ENCODE measurements at places on chromosomes 12 and 14.

DNA sequence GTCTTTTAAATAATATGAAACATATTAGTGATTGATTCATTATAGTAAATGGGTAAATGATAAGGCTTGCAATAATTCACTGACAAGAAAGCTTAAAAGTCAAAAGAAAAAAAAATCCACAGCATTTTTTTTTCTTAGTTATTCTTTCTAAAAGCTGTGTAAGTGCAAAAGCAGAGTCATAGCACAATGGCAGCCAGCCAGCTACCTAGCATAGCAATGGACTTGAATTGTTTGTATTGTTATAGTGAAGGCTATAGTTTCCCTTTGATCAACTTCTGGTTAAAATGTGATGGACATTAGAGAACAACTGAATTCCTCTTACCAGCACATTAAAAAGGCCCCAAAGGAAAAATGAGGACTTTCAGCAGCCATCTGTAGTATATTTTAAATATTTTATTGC lies 232.1 kb downstream of the NAV3 start:
- DNase-seq: no peak

DNA sequence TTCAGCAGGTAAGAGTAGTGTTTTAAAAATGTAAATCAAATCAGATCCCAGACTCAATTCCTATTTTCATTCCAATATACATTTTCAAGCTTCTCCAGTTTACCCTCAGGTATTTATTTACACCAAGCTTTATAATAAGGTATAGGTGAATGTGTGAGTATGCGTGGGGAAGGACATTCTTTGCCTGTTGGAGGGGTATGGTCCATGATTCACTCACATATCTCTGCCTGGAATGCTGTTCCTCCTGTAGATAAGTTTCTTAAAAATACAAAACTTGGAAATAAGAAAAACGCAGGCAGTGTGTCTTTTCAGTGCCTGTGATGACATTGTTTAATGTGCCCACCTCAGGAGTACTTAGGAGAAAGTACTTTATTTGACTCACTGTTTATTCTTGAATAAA lies 118.6 kb downstream of the CCDC91 start:
- DNase-seq: no peak

DNA sequence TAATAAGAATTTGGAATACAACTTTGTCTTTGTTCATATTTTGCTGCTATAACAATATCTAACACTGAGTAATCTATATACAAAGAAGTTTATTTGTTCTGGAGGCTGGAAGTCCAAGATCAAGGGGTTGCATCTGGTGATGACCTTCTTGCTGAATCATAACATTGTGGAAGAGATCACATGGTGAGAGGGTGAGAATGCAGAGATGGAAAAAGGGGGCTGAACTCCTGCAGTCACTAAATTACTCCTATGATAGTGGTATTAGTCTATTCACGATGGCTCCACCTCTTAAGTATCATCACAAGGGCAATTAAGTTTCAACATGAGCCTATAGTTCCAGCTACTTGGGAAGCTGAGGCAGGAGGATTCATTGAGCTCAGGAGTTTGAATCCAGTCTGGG lies 4.5 kb upstream of the AKAP6 start:
- DNase-seq: no peak

- no peak for DNase-seq
These were observed 12.8 kb downstream of the GSKIP start for GRCh38 chr14:96376093-96376492.

DNA sequence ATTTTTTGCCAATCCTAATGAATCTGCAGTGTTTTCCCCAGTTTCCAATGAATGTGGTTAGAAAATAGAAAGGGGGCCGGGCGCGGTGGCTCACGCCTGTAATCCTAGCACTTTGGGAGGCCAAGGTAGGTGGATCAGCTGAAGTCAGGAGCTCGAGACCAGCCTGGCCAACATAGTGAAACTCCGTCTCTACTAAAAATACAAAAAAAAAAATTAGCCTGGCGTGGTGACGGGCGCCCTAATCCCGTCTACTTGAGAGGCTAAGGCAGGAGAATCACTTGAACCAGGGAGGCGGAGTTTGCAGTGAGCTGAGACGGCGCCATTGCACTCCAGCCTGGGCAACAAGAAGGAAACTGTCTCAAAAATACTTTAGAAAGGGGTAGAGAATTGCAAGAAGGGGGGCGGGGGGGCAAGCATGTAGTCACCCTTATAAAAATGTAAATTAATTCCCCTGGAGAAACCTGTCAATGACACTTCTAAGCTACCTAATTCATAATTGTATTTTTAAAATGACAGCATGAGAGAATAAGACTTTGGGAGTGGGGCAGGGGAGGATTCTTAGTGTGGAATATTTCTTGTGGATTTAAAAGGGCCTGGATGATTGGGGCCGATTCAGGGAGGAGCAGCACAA lies 1.7 kb downstream of the KLHDC2 start:
- no peak for DNase-seq

GRCh38 chr12:18165422-18165871 lies 75.5 kb upstream of the RERGL start:
- no peak for DNase-seq

DNA sequence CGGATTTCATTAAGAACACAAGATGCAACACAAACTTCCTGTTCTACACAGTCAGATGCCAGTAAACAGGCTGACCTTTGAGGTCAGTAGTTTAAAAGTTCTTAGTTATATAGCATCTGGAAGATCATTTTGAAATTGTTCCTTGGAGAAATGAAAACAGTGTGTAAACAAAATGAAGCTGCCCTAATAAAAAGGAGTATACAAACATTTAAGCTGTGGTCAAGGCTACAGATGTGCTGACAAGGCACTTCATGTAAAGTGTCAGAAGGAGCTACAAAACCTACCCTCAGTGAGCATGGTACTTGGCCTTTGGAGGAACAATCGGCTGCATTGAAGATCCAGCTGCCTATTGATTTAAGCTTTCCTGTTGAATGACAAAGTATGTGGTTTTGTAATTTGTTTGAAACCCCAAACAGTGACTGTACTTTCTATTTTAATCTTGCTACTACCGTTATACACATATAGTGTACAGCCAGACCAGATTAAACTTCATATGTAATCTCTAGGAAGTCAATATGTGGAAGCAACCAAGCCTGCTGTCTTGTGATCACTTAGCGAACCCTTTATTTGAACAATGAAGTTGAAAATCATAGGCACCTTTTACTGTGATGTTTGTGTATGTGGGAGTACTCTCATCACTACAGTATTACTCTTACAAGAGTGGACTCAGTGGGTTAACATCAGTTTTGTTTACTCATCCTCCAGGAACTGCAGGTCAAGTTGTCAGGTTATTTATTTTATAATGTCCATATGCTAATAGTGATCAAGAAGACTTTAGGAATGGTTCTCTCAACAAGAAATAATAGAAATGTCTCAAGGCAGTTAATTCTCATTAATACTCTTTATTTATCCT lies 13.5 kb downstream of the PTGER2 start:
- DNase-seq: no peak

DNA sequence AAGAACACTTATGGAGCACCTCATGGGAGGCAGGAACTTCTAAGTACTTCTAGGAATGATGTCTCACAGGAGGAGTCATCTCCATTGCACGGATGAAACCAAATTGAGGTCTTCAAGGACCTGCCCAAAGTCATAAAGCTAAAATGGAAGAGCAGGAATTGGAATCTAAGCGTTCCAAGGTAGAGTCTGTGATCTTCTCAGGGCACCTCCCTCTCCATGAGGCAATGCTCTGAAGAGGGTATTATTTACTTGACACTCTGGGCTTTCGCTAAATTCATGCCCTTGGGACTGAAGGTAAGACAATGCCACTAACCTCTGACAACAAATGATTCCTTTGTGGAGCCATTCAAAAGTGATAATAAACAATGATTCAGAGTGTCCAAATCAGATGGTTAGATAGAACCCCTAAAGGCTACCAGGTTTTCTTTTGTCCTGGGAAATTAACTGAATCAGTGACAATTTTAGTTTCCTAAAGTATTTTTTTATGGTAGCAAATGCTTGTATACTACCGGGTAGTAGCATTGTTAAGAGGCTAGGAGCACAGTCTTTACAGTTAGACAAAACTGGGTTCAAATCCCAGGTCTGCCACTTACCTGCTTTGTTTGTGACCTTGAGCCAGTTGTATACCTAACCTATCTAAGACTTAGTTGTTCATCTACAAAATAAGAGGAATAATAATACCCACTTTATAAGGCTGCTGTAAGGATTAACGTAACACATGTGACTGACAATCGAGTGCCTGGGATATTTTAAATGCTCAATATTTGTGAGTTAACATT lies 12.3 kb downstream of the HMGA2 start:
- DNase-seq: no peak

DNA sequence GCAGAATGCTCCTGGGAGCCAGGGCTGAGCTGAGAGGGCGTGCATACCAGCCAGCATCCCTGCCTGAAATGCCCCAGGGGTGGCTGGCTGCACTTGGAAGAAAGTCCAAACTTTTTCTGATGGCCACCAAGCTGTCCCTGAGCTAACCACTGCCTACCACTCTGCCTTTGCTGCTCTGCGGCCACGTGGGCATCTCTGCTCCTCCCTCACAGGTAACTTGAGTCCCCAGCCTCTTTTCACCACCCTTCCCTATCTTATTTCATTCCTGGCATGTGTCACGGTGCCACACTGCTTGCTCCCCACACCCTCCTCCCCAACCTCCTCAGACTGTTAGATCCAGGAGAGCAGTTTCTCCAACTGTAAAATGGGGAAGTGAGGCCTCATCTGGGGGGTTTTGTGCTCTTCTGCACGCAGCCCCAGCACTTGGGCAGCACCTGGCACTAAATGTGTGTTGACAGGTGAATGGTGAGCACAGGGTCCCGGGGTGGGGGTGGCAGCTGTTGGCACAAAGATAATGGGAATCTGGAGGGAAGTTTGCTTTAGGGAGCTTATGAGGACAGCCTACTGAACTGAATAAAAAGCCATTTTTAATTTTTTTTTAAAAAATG lies 113.0 kb downstream of the GLT1D1 start:
- no peak for DNase-seq

GRCh38 chr12:66352197-66352596 lies 49.9 kb downstream of the HELB start:
- no peak for DNase-seq

- DNase-seq: no peak
These were observed 549.1 kb downstream of the RERGL start for GRCh38 chr12:17540921-17541320.

DNA sequence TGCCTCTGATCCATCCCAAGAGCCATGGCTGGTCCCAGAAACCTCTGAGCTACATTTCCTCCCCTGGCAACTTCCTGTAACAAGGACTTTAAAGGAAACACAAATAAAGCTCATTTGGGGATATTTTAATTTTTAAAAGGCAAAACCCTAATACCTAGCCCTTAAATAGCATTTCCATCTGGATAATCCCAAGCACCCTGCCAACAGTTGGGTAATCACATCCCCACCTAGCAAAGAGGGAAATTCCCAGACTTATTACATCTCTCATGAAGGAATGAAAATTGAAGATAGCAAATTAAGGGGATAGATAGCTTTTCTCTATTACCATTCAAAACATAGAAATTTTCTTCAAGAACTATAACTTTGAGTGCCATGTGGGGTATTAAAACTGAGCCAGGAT lies 213.7 kb upstream of the BMP4 start:
- DNase-seq: no peak

- DNase-seq: no peak
These were observed 131.4 kb upstream of the CCDC175 start for GRCh38 chr14:59707778-59708561.

DNA sequence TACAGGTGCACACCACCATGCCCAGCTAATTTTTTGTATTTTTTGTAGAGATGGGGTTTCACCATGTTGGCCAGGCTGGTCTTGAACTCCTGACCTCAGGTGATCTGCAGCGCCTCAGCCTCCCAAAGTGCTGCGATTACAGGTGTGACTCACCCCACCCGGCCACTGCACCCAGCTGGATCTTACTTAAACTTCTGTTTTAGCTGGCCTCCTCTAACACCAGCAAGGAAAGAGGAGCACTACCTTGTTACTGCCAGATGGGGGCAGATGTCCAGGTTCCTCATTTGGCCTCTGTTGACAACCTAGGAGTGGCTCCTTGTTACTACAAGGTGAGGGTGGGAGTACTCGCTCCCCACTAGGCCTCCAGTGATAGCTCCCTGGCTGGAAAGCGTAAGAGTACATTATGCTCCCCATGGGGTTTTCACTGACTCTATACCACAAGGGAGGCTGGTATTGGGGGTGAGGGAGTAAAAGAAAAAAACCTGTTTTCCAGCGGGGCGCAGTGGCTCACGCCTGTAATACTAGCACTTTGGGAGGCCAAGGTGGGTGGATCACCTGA lies 13.2 kb upstream of the ARF6 start:
- no peak for DNase-seq

DNA sequence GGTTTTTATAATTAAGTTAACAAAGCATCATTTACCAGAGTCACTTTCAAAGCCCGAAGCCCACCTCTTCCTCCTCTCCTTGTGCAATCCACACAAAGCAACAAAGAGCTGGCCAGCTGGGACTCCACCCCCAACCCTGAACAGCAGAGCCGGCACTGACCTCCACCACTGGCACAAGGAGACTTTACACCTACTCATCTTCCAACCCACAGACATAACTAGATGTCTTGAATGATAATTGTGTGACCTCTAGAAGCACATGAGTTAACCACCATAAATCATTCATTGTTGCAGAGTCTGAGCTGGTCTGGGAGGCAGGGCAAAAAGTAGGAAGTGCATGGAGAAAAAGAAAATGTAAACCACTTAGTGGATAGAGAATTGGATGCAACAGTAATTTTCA lies 72.2 kb downstream of the ST8SIA1 start:
- DNase-seq: no peak

DNA sequence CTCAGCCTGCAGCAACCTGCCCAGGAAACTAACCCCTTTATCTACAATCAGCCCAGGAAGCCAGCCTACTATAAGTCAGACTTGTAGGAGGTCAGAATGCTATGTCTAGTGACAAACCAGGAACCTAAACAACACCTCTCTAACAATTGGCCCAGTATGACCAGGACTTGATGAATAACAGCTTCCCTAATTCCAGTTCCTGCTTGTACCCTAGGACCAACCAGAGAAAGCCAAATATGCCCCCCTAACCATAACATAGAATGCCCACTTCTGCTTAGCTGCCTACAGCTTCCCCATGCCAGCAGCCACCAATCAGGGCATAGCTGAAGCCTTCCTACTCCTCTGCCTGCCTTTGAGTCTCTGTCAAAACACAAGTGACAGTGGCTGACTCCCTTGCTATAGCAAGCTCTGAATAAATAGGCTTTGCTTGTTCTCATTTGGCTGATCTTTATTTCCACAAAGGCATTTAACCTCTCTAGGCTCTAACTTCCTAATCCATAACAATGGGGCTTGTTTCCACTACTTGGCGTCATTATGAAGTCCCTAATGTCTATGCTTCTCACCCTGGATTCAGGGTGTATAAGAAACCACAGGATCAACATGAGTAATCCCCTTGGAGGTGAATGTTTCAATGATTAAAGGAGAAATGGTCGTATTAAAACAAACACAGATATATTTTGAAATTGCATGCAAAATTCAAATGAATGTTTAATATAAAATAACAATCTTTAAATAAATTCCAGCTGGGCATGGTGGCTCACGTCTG lies 220.2 kb downstream of the ANO6 start:
- DNase-seq: no peak

- DNase-seq: no peak
These were observed 11.9 kb downstream of the BCL11B start for GRCh38 chr14:99260116-99260515.

GRCh38 chr12:65670775-65671174 lies 153.5 kb upstream of the HMGA2 start:
- no peak for DNase-seq

Data from activated T-cell treated with anti-CD3 and anti-CD28 coated beads for 4 hours (primary cell).